Muscle of arm (tissue), 14 donors: ENCODE measurements at places on chromosomes 7 and 10.

DNA sequence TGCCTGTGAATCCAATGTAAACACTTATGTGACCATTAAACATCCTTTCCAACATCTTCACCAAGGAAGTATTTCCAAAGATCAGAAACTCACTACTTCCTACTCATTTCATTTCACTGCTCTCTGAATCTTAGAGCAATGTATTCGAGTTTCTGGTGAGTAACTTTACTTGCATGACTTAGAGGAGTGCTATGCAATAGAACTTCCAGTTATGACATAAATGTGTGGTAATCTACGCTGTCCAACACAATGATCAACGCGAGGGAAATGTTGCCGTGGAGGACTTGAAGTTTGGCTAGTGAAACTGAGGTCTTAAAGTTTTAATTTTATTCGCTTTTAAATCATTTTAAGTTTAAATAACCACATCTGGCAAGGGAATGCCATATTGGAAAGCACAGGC lies 1326.3 kb downstream of the XPNPEP1 start:
- no peak for DNase-seq

DNA sequence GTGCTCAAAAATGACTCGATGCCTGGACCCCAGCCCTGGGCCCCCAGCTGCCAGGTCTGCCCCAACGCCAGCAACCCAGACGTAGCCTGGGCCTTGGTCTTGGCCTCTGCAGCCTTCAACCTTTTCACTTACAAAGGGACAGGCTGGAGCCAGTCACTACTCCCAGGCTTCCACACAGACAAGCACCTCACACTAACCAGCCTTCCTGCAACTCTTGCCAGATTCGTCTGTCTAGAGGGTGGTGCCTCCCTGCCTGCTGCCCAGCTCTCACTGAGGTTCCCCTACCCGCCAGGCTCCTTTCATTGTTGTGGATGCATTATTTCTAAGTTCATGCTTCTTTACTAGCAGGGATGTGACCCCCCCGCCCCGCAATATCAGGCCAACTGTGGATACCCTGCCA lies 56.3 kb downstream of the NUDCD3 start:
- no peak for DNase-seq

DNA sequence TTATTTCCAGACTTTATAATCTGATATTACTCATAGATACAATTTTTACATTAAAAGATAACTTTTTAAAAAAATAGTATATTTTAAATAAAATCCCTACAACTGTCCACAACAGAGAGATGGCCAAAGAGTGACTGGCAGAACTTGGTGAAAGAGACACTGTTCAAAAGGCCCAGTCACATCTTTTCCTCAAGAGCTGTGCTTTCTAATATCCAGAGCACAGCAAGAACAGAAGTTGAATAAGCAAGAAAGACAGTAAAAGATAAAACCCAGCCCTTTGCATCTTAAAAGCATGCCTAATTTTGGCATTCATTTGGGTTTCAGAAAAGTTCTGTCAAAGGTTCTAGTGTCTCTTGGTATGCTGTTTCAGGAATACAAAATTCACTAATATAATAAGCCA lies 6.9 kb downstream of the WASL start:
- no peak for DNase-seq

- no peak for DNase-seq
These were observed 747.9 kb downstream of the NXPH1 start for GRCh38 chr7:9181356-9181755.

GRCh38 chr7:139989366-139990141 lies 73.2 kb downstream of the PARP12 start:
- no peak for DNase-seq

- DNase-seq, result no peak
These were observed 40.6 kb downstream of the CCDC172 start for GRCh38 chr10:116364868-116365267.
